ENCODE measurements at places on chromosomes 16 and 17.
A peak's percentile ranks its signal among the peaks of the same experiment; 100 is the strongest.

DNA sequence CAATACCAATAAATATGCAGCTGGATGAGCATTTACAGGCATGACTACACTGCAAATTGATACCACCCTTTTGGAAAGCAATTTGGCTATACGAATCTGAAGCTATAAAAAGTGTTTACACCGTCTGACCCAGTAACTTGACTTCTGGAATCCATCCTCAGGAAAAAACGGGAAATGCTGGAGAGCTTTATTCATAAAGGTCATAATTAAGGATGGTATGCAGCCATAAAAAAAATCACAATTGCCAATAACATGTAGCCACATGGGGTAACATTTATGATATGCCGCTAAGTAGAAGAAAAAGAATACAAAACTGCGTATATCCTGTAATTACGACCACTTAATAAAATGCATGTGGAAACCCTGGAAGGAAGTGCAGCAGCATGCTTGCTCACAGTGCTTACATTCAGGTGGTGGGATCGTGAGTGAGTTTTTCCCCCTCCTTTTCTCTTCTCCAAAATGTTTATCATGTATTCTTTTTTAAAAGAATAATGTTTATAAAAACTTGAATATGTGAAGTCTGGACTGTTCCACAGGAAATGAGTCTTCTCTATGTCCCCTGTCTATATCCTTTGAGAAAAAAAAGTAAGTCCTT lies 34.2 kb downstream of the COPRS start:
- no peak for DNase-seq

DNA sequence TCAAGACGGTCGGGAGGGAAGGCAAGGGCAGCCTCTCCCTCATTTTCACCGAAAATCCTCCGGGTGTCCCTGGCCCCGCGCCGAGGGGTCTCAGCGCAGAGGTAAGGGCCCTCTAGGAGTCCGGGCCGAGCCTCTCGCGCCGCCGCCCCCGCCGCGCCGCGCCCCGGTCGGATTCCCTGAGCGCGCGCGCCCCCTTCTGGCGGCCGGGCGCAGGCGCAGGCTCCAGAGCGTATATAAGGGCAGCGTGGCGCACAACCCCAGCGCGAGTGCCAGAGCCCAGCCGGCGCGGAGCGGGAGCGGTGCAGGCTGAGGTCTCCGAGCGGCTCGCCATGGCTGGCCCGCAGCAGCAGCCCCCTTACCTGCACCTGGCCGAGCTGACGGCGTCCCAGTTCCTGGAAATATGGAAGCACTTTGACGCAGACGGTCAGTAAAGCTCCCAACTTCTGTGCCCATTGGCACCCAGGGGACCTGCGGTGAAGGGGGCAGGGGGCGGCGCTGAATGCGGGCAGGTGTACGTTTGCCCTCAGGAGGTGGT lies at the start of gene CALB2:
Gene CALB2, plus strand, starts transcription at position 260 of the 535 bp plus-strand sequence. Its CDS starts 70 bp downstream, at position 330.
- peak; percentile 40 for DNase-seq

GRCh38 chr17:41490000-41490990 lies 585 bp upstream of the KRT36 start:
- DNase-seq = no peak

DNA sequence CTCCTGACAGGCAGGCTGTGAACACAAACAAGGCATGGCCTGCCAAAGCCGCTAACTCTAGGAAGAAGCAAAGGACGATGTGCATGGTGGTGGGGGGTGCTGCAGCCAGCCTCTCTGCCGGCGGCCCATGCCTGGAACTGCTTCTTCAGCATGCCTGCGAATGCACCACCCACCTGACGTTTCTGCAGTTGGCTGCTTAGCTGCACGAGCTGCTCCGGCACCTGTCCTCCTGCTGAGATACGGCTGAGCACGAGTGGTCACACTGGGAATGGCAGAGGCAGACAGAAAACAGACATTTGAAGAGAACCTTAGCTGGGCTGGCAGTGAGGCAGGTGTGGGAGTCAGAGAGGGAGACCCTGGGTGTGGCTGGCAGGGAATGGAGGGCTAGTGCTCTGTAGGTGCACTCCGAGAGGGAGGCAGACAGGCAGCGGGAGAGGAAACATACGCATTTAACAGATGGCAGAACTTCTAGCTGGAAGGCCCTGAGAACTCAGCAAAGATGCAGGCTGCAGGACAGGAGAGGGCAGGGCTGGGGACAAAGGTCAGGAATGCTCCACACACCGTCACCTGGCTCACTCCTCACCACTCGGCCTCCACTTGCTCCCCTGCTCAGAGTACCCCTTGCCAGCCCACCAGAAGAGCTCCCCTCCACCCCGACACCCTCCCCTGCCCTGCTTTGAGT lies 5.2 kb downstream of the FLCN start:
- no peak for DNase-seq

GRCh38 chr16:80488167-80488566 lies 52.6 kb upstream of the DYNLRB2 start:
- DNase-seq = no peak

- peak; percentile 2 for DNase-seq
Observed at GRCh38 chr17:83190601-83191387, 111.4 kb downstream of the METRNL start.

- no peak for DNase-seq
Observed at GRCh38 chr16:68444056-68444657, 4.2 kb downstream of the SMPD3 start.

DNA sequence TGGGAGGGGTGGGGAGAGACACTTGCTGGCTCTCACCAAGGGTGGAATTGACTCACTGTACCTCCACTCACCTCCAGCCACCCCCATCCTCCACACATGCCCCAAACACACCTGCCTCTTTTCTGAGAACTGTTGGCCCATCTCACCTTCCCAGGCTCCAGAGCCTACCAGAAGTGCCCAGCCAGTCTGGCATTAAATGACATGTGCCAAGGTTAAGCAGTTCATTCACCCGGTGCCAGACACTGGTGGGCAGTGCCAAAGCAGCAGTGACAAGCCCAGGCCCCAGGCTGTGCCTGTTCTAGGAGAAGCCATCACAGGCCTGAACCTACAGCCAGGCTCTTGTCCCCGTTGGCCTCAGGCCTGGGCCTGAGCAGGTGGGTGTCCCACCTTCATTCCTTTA lies 11.2 kb downstream of the MVP start:
- no peak for DNase-seq

DNA sequence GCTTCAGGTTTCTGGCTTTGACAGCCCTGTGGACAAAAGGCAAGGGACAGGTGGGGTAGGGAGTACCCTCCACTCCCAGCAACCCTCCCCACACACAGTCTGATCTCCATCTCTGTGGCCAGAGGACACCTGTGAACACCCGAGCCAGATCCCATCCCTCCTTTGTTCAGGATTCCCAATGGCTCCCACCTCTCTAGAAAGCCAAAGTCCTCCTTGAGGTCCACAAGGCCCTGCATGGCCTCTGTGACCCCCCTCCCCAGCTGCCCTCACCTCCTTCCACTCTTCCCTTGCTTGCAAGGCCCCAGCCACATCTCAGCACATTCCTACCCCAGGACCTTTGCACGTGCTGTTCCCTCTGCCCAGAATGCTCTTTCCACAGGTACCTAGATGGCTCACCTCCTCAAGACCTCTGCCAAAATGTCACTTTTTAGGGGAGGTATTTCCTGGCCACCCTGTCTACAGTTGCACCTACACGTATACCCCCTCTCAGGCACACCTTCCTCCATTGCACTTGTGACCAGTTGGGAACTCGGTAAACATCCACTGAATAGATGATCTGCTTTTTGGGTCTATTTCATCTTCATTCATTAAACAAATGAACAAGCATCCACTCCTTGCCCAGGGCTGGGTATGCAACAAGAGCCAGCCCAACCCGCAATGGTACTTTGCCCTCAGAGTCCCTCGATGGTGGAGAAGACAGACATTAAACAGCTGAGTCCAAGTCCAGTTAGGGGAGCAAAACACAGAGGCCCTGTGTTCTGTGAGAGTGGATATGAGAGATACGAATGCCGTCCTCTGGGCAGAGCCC lies 107.0 kb downstream of the CRLF3 start:
- no peak for DNase-seq

- no peak for DNase-seq
Observed at GRCh38 chr16:20938426-20938825, 37.9 kb downstream of the LYRM1 start.

GRCh38 chr17:33125552-33125950 lies 133.9 kb downstream of the SPACA3 start:
- DNase-seq = no peak

GRCh38 chr17:46766493-46767491 lies 51.7 kb downstream of the WNT3 start:
- no peak for DNase-seq

DNA sequence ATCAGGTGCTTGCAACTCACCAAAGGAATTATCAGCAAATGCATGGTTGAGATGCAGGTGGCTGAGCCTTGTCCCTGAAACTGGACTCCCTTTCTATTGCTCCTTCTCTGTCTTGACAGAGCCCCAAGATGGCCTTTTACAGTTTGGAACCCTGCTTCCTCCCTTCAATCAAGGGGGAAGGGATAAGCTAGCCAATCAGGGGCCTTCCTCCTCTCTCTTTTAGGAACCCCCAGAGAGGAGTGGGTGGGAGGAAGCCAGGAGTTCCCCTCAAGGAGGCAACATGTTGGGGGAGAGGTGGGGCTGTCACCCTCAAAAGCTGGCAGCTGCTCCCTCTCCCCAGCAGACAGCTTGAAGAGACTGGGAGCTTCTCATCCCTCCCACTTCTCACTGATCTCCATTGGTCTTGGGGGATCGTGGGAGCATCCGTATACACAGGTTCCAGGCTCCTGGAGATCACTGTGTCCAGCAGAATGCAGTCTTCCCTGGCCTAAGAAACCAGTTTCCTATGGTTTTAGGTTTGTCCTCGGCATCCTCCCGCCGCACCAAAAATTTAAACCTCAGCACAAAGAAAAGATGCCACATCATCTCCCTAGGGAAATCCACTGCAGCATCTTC lies 7.2 kb downstream of the RASL10B start:
- DNase-seq = no peak

DNA sequence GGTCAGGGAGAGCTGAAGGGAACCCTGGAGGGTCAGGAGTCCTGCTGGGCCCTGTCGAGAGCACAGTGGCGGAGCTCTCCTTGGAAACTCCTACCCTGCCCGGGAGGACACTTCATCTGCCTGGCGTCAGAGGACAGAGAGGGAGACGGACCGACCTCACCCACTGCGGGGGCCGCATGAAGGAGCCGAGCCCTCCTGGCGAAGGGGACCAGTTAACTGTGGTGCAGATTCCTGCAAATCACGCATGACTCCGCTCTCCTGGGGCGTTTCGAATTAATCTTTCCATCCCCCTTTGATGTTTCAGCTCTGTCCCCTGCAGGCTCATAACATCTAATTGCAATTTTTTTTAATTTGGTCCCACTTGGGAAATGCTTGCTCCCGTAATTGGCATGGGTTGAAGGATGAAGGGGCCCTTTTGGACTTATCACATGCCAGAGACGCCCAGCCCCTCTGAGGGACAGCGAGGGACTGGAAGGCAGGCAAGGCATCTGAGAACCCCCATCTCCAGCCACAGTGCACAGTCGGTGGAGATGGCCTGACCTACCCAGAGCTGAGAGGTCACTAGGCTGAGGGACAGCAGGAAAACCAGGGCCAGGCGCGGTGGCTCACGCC lies 26.5 kb downstream of the RPH3AL start:
- no peak for DNase-seq

DNA sequence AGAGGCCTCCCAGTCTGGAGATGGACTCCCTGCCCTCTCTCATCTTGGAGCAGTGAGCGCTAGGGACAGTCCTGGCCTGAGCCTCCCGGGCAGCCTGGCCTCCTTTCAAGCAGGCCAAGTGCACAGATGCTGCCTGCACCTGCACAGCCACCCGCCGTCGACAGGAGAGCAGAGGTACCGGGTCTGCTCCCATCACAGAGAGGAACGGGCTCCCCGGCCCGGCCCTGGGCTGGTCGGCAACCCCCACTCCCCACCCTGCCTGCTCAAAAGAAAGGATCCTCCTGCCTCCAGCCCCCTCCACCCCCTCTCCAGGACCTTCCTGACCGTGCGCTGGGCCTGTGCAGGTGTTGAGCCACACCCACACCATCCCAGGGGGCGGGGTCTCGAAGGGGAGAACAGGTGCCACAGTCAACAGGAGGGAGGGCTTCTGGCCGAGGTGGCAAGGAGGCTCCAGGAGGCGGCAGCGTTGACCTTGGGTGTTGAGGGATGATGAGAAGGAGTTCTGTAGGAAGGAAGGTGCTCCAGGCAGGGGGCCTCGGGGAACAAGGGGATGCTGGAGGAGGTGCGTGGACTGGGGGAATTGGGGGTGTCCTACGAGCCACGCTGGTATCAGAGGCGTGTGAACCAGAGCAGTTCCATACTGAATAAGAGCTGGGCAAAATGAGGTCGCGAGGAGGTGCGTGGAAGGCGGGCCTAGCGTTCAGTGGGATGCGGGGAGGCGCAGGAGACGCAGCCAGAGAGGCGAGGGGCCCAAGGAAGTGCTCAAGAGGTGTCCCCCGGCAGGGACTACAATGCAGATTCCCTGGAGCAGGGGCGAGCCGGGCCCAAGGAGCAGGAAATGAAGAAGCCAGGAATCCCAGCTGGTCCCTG lies 967 bp upstream of the CDH15 start:
- DNase-seq = no peak

GRCh38 chr16:9946022-9946720 lies 236.1 kb downstream of the GRIN2A start:
- no peak for DNase-seq

GRCh38 chr16:53588081-53588648 lies 85.2 kb upstream of the AKTIP start:
- DNase-seq = no peak

DNA sequence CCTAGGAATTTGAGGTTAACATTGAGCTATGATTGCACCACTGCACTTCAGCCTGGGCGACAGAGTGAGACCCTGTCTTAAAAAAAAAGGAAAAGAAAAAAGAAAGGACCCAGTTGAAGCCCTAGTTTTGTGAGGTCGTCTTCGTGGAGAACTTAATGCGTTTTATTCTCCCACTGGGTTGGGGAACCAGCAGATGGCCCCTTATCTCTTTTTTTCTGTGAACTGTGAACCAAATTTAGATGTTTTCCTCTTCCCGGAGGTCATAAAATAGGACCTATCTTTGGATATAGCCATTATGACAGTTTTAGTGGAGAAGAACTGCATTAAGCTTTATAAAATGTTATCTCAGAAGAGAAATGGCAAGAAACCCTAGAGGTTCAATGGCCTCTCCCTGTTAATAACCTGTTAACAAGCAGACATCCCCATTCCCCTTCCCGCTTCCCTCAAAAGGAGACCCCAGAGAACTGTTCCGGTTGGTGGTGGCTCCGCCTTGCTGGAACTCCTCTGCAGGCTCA lies 23.5 kb downstream of the KIAA0513 start:
- no peak for DNase-seq

DNA sequence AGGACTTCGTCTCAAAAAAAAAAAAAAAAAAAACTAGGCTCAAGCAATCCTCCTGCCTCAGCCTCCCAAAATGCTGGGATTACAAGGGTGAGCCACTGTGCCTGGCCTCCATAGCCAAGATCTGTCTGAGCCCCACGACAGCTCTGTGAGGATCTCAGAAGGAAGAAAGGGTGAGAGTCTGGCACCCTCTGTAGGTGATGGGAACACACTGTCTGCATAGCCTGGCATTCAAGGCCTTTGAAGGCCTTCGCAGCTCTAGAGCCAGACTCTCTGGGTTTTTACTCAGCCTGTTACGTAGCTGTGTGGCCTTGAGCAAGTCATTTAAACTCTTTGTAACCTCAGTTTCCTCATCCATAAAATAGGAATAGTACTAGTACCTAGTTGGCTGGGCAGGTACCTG lies 6.3 kb upstream of the XPO6 start:
- peak; percentile 19 for DNase-seq

Measured in prostate gland (tissue), 2 donors.